PC-9 (cell line): ENCODE measurements at places on chromosomes 4 and X. TPM values are rescaled to one million over a fixed set of nuclear protein-coding genes. Genes with fewer than 3 reads are reported as not detected.

GRCh38 chr4:5267408-5267807, 216.1 kb downstream of the STK32B start:
- peaks cover 26% of the 10 kb centered on the region; the same call in 1 of the 2 replicates for H3K27me3 ChIP-seq
- H3K4me3 ChIP-seq: no peak overlapping the region
- DNase-seq: no peak
- H3K36me3 ChIP-seq: no peaks in the 10 kb centered on the region
- no peak overlapping the region for H3K27ac ChIP-seq

SMIM10 gene
- 0.50 and 0.52 TPM in 2 replicates for total RNA-seq

FOXR2 gene
- total RNA-seq: not detected in 2 replicates

GRPEL1 gene
- 49.3 and 49.9 TPM in 2 replicates for total RNA-seq

- no peak overlapping the region for H3K27ac ChIP-seq
- H3K27me3 ChIP-seq: no peaks in the 10 kb centered on the region
- no peaks in the 10 kb centered on the region for H3K4me1 ChIP-seq
- no peak overlapping the region for H3K4me3 ChIP-seq
- no peaks in the 10 kb centered on the region for H3K36me3 ChIP-seq
- no peak for DNase-seq
These were observed 55.2 kb downstream of the CHST7 start for GRCh38 chrX:46628460-46629371.

DNA sequence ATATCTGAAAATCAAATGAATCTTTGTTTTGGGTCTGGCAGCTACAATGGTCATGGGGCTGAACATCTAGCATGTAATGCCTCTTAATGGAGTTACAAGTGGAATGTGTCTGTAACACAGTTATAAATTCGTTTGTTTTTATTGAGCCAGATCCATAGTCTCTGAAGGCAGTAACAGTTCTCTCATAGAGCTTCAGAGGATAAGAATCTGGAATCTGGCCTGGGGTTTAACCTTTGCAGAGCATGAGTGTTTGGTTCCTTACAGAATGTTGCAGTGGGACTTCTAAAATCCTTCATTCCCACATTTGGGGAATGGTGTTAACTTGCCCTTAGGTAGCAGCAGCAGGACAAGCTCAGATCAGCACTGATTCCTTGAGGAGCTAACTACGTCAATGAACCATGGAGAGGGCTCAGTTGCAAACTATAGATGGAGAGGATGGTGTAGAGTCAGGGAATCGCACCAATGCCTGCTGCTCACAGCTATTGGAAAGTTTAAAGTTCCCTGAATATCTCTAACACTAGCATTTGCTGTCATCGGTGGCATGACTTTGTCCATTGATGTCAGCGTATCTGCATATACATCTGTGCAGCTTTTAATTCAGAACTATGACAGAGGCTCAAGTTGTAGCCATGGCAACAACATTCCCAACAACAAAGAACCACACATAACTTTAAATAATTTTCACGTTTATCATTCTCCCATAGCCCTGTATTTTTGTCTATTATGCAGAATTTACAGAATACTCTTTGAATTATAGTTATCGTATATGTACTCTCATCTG, 72.2 kb downstream of the RASGEF1B start:
- DNase-seq: no peak
- no peak overlapping the region for H3K4me3 ChIP-seq
- no peaks in the 10 kb centered on the region for H3K4me1 ChIP-seq
- H3K36me3 ChIP-seq: no peaks in the 10 kb centered on the region
- no peaks in the 10 kb centered on the region for H3K27me3 ChIP-seq
